ENCODE measurements at places on chromosomes 4 and X.

GRCh38 chrX:3295731-3296130 lies 50.7 kb downstream of the MXRA5 start:
- no peak for DNase-seq

DNA sequence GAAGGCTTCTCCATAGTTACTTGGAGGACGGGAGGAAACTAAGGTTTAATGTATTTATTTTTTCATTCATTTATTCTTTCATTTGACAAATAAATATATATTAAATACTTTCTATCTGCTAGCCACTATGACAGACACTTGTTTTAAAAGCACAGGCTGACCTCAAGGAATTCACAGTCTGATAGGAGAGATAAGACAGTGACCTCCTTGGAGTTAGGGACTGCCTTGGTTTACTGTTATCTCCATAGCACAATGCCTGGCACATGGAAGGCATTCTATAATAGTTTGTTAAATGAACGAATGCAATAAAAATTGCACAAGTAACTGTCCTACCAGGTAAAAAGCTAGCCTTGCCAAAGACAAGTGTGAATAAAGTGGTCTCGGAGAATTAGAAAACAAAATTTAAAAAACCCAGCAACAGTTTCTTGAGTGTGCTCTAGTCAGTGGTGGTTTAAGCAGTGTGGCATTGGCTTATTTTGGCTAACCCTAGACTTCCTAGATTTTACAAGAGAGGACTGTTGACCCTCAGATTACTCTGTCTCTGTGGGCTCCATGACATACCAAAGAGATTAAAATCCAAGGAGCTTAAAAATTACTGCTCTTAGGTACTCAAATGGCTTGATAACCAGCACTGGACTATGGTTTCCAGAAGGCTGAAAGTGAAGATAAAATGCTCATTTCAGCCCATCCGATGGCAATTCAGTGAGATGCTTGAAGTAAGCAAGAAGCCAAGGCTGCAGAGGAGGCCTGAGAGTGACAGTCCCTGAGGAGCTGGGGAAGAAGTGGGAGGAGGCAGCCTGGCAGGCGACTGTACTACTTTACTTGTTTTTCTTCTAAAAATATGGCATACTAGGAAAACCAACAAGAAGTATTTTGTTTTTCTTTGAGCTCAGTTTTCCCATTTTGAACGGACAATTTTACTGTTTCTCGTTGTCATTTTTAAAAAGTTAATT lies 9.6 kb downstream of the AFP start:
- no peak for DNase-seq

DNA sequence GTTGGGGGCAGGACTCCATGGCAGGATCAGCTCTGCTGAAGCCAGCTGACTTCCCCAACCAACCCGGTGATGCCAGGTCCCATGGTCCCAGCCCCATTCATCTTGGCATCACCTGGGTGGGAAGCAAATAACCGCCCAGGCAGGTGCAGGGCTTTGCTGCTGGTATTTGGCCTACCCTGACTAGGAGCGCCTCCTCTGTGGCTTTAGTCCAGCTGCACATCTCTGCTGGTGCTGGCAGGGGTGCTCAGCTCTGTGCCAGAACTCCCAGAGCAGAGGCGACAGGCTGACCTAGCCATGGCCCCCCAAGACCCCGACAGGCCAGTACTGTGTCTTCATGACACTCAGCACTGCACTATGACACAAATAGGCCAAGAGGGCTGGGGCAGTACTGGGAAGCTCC lies 64.4 kb downstream of the STARD8 start:
- DNase-seq: no peak

- DNase-seq: no peak
These were observed 645.5 kb upstream of the FAM241A start for GRCh38 chr4:111499706-111500105.

GRCh38 chrX:119762718-119763117 lies 4.3 kb downstream of the SOWAHD start:
- no peak for DNase-seq

- DNase-seq: no peak
These were observed 953.9 kb upstream of the PCDH10 start for GRCh38 chr4:132195176-132195575.

GRCh38 chr4:85512446-85513205 lies 37.7 kb downstream of the ARHGAP24 start:
- DNase-seq: no peak

GRCh38 chr4:121397434-121397833 lies 16.6 kb upstream of the QRFPR start:
- DNase-seq: no peak

DNA sequence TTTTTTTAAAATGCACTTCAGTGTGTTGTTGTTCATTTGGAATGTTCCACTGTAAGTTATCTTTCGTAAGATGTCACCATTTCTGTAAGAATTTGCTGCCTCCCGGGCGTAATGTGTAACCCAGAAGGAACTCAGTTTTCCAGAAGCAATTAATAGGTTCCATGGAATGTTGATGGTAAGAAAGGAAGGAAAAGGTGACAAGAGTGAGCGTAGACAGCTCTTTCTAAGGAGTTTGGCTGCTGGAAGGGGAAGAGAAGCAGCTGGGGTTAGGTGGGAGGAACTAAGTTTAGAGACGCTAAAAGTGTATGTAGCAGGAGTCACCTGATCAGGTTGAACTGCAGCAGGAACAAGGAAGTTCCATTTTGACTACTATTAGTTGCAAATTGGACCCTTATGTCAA lies 35.9 kb downstream of the PNMA5 start:
- no peak for DNase-seq

DNA sequence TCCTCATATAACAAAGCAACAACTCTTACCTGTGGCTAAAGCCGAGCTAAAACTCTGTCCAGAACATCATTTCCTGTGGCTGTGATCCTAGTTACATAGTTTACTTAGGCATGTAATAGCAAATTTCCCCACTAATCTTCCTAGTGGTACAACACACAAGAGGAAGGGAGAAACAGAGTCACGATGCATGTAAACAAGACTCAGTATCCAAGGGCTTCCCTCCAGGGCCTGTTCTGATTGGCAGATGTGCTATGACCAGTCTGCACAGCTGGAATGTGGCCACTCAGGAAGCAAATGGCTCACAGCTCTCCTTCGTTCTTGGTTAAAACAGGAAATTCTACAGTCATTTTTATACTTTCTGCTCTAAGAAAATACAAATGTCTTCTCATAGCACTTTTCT lies 49.2 kb upstream of the PRSS48 start:
- no peak for DNase-seq

- DNase-seq: no peak
These were observed 4.7 kb downstream of the SRPX2 start for GRCh38 chrX:100648458-100649417.

DNA sequence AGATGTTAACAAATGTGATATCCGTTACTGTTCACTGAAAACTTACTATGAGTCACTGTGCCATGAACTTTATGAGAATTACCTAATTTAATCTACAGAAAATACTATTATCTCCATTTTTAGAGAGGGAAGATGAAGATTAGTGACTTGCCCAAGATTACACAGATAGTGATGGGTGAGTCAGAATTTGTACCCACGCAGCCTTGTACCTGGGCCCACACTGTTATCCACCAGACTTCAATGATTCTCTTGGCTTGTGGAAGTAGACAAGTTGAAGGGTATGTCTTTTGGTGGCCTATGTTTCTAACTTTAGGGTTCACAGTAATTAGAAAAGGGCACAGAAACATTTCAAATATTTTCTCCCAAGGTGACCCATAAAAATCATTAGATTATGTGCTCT lies 472.5 kb upstream of the NR3C2 start:
- DNase-seq: no peak

DNA sequence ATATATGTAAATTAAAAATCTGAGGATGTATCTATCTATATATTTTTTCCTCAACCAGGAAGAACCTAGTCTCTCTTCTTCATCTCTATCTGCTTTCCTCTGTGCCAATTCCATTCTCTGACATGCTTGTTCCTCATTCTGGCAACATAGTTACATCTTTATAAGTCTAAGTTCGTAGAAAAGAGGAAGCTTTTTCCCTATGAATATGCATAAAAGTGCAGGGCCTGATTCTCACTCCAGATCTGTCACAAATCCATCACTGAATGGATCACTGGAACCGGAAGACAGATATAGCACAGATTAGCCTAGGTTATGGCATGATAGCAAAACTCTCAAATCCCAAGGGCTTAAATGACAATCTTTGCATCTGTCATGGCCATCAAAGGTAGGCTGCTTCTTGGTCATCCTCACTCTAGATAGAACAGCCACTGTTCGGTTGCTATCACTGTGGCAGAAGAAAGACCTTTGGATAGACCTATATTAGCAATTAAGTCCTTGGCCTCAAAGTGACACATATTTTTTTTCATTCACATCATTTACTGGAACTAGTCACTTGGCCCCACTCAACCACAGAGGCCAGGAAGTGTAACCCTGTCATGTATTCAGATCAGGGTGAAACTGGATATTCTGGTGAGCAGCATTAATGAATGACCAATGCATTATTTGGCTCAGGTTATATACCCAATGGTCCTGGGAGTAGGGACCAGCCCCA lies 22.2 kb downstream of the DTHD1 start:
- no peak for DNase-seq

DNA sequence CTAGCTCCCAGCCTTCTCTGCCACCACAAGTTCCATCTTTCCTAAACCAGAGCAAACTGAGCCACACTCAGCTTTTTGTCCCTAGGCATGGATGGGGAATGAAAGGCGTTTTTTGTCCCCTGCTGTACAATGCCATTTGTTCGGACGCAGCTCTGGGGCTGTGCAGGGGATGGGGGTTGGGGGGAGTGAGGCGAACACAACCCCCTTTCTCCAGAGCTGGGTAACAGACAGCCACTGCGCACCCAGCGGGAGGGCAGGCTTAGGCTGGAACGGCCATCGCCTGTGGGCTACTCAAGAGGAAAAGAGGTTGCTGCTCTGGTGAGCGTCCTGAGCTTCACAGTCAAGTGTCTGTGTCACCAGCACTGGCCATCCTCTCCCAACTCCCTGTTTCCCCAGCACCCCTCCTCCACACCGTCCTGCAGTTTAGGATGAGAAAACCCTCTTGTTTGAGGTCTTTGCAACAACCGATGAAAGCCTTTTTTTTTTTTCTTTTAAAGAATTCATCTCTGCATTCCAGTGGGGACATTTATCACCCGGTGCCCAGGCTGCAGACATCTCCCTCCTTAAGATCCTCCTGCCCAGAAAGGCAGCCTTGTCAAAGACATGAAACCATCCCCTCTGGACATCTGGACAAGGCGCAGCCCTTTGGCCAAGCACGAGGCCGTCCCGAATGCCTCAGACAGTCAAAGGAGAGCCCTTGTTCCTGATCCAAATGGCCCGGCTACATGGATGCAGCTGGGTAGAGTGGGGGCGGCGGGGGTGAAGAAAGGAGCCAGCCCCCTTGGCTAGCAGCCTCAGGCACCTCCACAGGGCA lies 419.6 kb downstream of the BCOR start:
- DNase-seq: no peak

- DNase-seq: no peak
These were observed 139.2 kb downstream of the SHOX start for GRCh38 chrX:769796-770195.

DNA sequence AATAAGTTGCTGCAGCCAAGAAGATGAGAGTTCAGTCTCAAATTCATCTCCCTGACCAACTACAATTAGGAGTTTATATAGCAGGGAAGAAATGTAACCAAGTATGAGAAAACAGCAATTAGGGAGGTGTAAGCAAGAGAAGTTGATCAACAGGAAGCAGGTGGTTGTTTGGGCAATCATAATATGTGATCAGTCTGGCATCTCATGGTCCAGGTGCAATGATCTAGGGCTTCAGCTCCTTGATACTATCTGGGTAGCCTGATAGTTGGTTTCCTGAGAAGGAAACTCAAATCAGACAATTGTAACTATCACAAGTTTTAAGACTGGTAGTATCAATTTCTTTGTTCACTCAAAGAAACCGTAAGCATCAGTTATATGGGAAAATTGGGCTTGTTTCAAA lies 1574.3 kb upstream of the PABPC4L start:
- no peak for DNase-seq

- DNase-seq: no peak
These were observed 142.3 kb downstream of the INPP4B start for GRCh38 chr4:142703694-142704309.

- DNase-seq: peak; percentile 51
These were observed 1.2 kb upstream of the MID1IP1 start for GRCh38 chrX:38799995-38800580.

DNA sequence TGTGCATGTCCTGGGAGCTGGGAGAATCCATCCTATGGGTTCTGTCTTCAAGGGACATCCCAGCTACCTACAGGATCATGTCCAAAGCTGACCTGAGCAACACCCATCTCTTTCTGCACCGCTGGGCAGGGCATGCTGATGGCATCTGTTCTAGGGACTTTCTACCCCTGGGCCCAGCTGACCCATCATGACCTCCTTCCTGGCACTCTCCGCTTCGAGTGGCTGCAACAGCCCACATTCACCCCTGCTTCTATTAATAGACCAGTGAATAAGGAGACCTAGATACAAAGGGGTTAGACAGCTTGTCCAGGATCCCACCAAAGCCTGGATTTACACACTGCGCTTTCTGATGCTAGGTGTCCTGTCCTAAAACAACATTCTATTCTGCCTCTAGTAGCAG lies 44.6 kb upstream of the GPR173 start:
- DNase-seq: no peak

- no peak for DNase-seq
These were observed 16.5 kb upstream of the RHOH start for GRCh38 chr4:40180356-40180755.

GRCh38 chr4:76058302-76058701 lies 16.2 kb upstream of the ART3 start:
- DNase-seq: no peak

GRCh38 chr4:153005899-153006381 lies 69.8 kb downstream of the FHDC1 start:
- peak; percentile 23 for DNase-seq

GRCh38 chrX:10048076-10048475 lies 80.9 kb downstream of the CLDN34 start:
- no peak for DNase-seq

DNA sequence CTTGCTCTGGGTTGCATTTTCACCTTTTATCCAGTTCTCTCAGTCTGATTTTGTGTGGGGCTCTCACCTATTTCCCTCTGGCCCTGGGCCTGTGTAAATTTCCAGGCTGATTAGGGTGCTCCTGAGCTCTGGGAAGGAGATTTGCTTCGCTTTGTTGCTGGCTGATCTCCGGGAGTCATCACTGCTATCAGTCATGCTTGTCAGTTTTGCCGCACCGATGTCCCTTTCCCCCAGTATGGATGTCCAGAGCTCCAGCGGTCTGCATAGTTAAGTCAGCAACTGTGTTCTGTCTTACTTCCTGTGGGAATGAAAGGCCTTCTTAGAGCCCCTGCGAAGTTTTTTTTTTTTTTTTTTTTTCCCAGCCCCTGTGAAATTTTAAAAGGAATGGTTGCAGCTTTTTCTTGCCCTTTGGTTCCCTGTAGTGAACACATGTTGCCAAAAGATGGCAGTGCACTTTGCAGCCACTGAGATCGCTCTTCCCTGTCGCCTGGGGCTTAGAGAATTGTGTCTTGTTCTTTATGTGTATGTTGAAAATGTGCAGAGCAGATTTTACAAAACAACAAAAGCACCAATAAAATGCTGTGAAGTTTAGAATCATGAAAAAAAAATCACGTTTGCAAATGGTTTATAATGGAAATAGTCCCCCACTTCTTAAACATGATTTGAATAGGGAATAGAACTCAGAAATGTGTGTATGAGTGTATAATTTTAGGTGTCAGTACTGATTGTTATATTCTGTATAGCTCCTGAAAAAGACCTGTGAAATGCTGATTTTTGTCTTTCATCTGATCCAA lies 109.1 kb upstream of the SLC4A4 start:
- DNase-seq: peak; percentile 10
